ENCODE measurements at places on chromosomes 2 and 18. TPM values are rescaled to one million over a fixed set of nuclear protein-coding genes. Genes with fewer than 3 reads are reported as not detected.

TXNDC2 gene
- not detected for total RNA-seq

PCARE gene
- not detected for total RNA-seq

MRO gene
- total RNA-seq: not detected

PAPOLG gene
- total RNA-seq: 13.2 TPM

CPO gene
- total RNA-seq: not detected

GYPC gene
- 173 TPM for total RNA-seq

GRCh38 chr2:46849721-46850556, 65.7 kb downstream of the MCFD2 start:
- no peak overlapping the region for H3K4me3 ChIP-seq
- H3K27ac ChIP-seq: no peak overlapping the region
- H3K36me3 ChIP-seq: no peaks in the 10 kb centered on the region
- peaks cover 2% of the 10 kb centered on the region for H3K27me3 ChIP-seq

GRCh38 chr2:101041413-101041812, 39.3 kb downstream of the RPL31 start:
- H3K4me3 ChIP-seq: no peak overlapping the region
- no peaks in the 10 kb centered on the region for H3K27me3 ChIP-seq
- DNase-seq: no peak

DNA sequence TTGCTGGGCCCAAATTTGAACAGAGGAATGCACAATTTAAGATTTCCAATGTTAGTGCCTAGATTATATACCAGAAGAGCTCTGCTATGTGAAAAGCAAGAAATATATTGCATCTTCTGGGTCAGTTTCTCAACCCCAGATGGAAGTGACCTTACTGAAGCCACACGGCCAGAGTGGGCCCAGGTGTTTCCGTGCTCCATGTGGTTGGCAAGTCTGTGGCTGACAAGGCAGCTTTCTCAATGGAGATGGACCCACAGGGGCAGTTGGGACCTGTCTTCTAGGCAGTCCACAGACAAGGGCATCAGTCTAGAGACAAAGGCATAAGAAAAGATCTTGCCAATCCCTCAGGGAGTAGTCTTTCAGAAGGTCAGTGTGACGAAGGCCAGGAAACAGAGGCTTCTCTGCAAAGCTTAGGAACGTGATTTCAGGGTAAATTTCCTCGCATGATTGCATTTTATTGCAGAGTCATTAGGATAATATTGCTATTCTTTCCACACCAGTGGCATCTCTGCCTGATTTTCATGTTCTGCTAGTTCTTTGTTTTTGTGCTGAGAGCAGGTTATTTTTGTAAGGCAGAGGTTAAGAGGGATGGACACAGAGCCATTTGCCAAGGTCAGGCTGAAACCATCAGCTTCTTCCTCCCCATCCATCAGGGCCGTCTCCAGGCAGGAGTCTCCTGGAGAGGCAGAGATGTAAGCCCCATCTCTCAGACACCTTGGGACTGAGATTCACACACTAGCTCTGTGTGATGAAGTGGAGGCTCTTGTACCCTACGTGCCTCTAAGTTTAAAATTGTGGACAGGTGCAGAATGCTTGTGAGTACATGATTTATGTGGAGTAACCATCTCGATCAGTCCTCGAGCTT, 202.1 kb downstream of the ANKRD30B start:
- no peak for DNase-seq
- H3K27me3 ChIP-seq: no peaks in the 10 kb centered on the region
- no peaks in the 10 kb centered on the region for H3K4me1 ChIP-seq
- no peak overlapping the region for H3K4me3 ChIP-seq

DNA sequence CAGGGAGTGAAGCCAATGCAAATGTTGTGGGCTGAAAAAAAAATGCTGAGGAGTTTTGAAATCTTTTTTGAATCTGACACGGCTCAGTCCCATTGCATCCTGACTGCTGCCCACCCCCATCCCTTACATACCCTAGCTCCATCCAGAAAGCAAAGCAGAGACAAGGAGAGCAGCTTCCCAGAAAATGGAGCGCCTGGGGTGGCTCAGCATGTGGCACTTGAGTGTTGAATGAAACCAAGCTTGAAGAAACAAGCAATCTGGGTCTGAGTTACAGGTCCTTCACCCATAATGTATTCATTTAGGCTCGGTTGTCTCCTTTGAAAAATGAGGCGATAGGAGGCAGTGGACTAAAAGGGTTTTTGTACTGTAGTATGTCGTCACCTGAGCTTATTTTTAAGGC, 244.2 kb upstream of the ACVR2A start:
- DNase-seq: no peak
- no peak overlapping the region for H3K4me3 ChIP-seq
- no peak overlapping the region for H3K27ac ChIP-seq
- no peaks in the 10 kb centered on the region for H3K36me3 ChIP-seq

All from activated CD8-positive, alpha-beta T cell treated with anti-CD3 and anti-CD28 coated beads for 36 hours (primary cell).